Muscle of leg (tissue), 16 donors: ENCODE measurements at places on chromosomes 12 and 14. TPM values are rescaled to one million over a fixed set of nuclear protein-coding genes. Genes with fewer than 3 reads are reported as not detected.
A peak's percentile ranks its signal among the peaks of the same experiment; 100 is the strongest.

GRCh38 chr14:39233680-39234326 is at the start of gene MIA2:
TSS of gene MIA2 (plus strand) at chr14:39233915. CDS start at chr14:39234115, 200 bp downstream.
- DNase-seq, result no peak

GRCh38 chr12:2678426-2678825 is 116.3 kb upstream of the FKBP4 start:
- DNase-seq, result no peak

Gene OR6J1
- total RNA-seq, result not detected

GRCh38 chr12:58919231-58920101 is 838 bp downstream of the LRIG3 start:
- DNase-seq, result peak; percentile 88

DNA sequence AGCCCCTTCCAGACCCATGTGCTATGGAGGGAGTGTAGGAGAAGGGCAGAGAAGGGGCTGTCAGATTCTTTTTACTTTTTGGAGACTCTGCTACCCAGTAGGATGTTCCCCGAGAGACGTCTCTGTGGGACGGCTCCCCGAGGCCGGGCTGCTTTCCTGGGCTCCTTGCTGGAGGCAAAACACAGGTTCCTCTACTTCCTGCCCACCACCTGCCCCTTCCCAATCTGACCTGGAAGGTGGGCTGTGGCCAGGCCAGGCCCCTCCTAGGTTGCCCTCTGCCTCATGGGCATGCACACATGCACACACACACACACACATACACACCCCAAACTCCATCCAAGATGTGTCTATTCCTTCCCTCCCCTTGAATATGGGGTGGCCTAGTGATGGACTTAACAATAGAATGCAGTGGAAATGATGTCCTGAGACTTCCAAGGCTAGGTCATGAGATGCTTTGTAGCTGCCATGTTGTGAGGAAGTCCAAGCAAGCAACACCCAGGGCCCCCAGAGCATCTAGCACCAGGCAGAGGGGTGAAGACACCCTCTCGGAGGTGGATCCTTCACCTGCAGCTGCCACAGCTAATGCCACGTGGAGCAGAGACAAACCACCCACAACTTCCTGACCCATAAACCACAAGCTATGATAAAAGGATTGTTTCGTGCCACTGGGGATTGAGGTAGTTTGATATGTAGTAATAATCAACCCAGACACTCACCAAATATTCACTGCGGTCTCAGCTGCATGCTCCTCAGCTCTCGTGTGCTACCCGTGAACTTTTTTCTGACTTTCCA is 1.6 kb upstream of the ASB2 start:
- no peak for DNase-seq

GRCh38 chr12:89538897-89539296 is 13.1 kb upstream of the POC1B start:
- DNase-seq, result no peak

DNA sequence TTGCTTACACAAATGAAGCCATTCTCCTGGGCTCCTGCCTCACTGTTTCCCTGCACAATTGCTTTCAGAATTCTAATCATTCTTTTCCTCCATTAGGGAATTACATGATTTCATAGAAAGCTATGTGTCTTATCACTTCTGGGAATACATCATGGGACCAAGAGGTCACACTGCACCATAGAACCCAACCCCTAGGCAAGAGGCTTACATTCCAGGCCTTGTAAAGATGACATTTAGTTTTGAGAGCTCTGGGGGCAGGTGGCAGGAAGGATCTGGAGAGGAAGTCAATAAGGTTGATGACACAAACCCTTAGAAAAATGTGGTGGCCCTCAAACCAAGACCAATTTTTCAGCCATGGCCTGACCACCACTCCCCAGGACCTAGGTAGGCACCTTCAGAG is 57.1 kb downstream of the NUAK1 start:
- DNase-seq, result no peak

- DNase-seq, result peak; percentile 26
Observed at GRCh38 chr14:95409477-95410272, 90.0 kb upstream of the CLMN start.

DNA sequence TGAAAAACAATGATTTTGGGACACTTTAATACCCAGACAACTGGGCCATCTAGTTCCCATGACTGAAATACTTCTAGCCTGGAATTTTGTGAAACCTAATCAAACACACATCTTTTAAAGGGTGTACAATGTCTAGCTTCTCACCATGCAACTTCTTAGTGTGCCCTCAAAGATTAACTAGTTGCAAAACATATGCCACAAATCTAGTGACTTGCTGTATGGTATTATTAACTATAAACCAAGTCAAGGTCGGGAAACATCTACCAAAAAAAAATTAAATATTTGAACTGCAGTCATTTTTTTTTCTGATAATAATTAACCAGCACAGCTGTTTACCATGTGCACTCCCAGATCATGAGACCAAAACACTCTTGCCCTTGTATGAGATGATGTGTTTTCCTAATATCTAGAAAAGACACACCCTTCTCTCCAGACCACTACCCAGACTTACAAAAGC is 171.8 kb upstream of the FOXN3 start:
- no peak for DNase-seq

GRCh38 chr12:94322346-94322745 is 137.3 kb downstream of the CEP83 start:
- DNase-seq, result no peak

DNA sequence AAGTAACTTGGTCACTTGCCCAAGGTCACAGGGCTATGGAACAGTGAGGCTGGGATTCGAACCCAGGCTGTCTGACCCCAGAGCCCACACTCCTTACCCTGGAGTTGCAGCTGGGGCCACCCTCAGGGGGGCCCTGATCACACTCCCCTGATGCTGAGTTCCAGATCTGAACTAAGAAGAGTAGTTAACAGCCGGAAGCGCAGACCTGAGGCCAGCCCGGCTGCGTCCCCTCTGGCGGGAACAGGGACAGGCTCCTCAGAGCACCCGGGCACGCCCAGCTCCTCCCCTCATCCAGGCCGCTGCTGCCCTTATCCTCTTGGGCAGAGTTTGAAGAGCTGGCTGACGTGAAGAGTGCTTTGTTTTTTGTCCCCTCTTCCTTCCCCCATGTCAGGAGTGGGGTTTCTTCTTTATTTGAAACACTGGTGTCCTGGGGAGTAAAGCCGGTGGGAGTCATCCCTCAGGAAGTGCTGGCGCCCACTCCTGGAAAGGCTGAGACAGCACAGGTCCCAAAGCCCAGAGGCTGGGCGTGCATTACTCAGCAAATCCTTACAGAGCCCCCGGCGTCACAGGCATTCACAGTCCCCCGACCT is 8.7 kb downstream of the PHB2 start:
- DNase-seq, result peak; percentile 81

- DNase-seq, result no peak
Observed at GRCh38 chr12:52655720-52656124, 3.7 kb upstream of the KRT2 start.

DNA sequence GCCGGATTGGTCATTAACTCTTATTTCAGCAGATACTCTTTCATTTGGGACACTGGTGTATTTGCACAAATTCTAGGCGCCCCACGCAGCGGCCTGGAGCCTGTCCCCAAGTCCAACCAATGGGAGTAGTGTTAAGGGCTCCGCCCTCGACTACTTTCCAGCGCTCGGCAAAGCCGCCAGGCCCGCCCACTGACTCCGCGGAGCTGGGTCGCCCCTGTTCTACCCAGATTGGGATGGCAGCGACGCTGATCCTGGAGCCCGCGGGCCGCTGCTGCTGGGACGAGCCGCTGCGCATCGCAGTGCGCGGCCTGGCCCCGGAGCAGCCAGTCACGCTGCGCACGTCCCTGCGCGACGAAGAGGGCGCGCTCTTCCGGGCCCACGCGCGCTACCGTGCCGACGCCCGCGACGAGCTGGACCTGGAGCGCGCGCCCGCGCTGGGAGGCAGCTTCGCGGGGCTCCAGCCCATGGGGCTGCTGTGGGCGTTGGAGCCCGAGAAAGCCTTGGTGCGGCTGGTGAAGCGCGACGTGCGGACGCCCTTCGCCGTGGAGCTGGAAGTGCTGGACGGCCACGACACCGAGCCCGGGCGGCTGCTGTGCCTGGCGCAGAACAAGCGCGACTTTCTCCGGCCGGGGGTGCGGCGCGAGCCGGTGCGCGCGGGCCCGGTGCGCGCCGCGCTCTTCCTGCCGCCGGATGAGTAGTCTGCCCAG is at the start of gene ACOT6:
Gene ACOT6, plus strand, starts transcription at position 179 of the 707 bp plus-strand sequence. Its CDS starts 55 bp downstream, at position 234.
- DNase-seq, result peak; percentile 86

Gene ZNF410
- 41.5 TPM for total RNA-seq
